Spinal cord (tissue), 10 donors: ENCODE measurements at places on chromosomes 2 and 18. TPM values are rescaled to one million over a fixed set of nuclear protein-coding genes. Genes with fewer than 3 reads are reported as not detected.

GRCh38 chr2:135980434-135981079 lies 4.9 kb downstream of the DARS1 start:
- H3K4me1 ChIP-seq: no peaks in the 10 kb centered on the region
- no peak overlapping the region for H3K4me3 ChIP-seq

DNA sequence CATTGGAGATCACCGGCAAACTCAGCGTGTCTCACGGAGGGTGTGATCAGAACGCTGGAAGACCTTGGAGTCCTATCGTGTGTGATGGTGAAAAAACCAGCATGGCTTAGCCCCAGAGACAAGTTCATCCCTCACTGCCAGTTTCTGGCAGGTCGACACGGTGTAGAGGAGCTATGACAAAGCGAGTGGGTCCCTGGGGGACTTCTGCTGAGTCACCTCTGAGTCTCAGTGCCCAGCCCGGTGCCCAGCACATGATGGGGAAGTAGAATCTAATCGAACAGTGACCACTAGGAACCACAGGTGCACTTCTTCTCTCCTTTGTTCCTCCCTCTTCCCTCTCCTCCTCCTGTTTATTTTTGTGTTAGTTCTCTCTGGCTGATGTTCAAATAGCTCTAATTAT lies 45.9 kb upstream of the KCNF1 start:
- peaks cover 2% of the 10 kb centered on the region for H3K27me3 ChIP-seq
- peaks cover 24% of the 10 kb centered on the region for H3K4me1 ChIP-seq
- H3K36me3 ChIP-seq: no peaks in the 10 kb centered on the region

GRCh38 chr2:25586726-25587144 lies 86.6 kb downstream of the DTNB start:
- peaks cover 11% of the 10 kb centered on the region for H3K36me3 ChIP-seq
- H3K4me1 ChIP-seq: peaks cover 8% of the 10 kb centered on the region
- no peaks in the 10 kb centered on the region for H3K27me3 ChIP-seq
- no peak overlapping the region for H3K27ac ChIP-seq

DNA sequence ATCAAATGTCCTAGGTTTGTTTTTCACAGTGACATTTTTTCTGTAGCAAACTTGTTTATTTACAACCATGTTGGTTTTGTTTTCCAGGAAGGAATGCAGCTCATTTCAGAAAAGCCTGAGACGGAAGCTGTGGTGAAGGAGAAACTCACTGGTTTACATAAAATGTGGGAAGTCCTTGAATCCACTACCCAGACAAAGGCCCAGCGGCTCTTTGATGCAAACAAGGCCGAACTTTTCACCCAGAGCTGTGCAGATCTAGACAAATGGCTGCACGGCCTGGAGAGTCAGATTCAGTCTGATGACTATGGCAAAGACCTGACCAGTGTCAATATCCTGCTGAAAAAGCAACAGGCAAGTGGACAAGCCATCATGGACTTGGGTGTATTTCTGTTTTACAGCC lies 79.2 kb upstream of the EML6 start:
- no peak for DNase-seq
- no peaks in the 10 kb centered on the region for H3K27me3 ChIP-seq
- peaks cover 62% of the 10 kb centered on the region for H3K36me3 ChIP-seq
- peaks cover 8% of the 10 kb centered on the region for H3K4me1 ChIP-seq
- H3K27ac ChIP-seq: no peak overlapping the region

DNA sequence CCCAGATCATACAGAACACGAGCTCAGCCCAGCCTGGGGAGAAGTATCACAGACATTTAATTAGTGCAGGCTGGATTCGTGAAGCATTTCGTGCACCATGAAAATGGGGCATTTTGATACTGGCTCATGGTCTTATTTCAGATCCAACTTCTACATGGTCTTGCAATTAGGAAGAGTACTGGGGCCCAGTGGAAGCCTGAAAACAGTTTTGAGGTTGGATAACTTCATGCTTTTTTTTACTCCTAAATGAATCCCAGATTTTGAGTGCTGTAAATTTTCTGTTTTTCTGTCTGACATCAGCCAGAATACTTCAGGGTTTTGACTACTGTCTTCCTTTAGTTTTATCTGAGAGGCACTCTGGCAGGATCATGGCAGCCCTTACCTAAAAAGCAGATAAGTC lies 160.1 kb downstream of the GFPT1 start:
- DNase-seq: no peak
- H3K27ac ChIP-seq: no peak overlapping the region
- H3K4me1 ChIP-seq: no peaks in the 10 kb centered on the region
- no peak overlapping the region for H3K4me3 ChIP-seq

INPP5D gene
- total RNA-seq: 11.4 TPM
